ENCODE measurements at places on chromosomes 2 and 18. TPM values are rescaled to one million over a fixed set of nuclear protein-coding genes. Genes with fewer than 3 reads are reported as not detected.

DNA sequence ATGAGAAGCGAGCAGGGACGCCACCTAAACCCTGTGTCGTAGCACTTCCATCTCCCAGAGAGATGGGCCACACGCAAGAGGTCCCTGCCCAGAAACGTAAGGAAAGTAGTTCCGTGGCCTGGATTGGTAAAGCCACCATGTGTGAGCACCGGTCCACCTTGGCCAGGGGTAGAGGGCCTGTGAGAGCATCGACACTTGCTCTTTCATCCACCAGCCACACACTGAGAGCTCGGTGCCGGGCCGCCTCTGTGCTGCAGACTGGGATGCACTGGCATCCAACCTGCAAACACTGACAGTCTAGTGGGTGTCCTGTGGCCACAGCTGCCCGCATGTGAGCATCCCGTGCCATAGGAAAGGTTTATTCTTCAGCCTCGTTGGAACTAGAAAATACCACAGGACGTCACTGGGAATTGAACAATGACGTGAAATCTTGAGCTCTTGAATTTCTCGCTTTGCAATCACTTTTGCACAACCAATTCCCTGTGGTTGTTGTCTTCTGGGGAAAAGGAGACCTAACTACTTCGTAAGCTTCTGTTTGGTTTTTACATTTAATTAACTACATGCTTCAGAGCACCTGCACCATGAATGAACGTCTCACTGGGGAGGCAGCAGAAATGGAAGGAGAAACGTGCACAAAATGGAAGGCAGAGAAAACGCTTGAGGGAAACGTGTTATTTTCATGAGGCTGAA lies 212.0 kb upstream of the RAB6C start:
- DNase-seq, result no peak

GRCh38 chr18:74797577-74798151 lies 200.0 kb downstream of the ZNF407 start:
- no peak for DNase-seq

DNA sequence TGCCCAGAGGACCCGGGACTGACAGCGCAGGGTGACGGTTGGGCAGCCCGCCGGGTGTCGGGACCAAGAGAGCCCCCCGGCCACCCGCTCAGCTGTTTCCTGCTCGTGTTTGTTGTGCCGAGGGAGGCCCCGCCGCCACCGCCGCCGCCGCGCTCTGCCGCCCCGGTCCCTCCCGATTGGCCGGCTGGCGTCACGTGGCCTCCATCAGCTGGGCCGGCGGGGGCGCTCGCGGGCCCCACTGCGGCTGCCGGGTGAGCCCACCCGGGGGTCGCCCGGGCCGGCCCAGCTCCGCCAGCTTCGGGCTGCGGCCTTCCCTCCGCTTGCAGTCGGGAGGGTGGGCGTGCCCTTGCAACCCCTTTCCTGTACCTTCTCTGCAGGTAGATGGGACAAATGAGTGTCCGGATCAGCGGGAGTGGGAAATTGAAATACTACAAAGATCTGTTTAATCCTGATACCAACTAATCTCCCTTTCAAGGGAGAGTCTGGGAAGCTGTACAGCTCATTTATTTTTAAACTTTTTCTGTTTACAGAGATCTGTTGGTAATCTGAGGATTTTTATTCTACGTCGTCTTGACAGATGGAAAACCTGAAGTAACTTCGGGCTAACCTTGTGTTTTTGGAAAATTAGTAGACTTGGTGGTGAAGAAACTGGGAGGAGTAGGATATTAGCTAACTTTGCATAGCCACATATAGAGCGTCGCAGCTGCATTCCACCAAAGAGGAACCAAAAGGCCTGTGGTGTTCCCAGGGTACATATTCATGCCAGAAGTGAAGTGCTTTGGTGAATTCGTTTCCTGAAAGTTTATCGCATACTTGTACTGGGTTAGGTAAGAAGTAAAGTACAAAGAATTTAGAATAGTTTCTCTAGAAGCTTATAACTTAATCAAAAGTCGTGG lies 1.2 kb downstream of the YPEL5 start:
- peak; percentile 65 for DNase-seq

DNA sequence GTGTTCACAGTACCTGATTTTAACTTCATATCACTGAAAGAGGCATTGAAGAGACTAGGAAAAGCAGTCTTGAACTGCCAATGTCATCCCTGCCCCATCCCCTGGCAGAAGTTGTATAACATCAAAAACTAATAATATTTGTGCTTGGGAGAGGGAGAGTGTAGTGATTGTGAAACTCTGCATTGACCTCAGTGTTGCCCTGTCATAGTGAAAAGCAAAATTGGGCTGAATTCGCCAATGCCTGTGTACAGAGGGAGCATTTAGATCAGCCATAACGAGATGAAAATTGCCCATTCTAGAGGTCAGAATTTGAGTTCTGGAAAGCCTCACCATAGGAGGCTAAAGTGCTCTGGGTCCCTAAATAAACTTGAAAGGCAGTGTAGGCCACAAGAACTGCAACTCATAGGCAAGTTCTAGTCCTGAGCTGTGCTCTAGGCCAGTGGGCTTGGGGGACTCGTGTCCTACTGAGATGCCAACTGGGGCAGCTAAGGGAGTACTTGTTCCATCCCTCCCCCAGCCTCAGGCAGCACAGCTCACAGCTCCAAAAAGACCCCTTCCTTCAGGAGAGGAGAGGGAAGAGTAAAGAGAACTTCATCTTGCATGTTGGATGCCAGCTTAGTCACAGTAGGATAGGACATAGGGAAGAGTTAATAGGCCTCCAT lies 855.6 kb downstream of the TSN start:
- DNase-seq, result no peak

DNA sequence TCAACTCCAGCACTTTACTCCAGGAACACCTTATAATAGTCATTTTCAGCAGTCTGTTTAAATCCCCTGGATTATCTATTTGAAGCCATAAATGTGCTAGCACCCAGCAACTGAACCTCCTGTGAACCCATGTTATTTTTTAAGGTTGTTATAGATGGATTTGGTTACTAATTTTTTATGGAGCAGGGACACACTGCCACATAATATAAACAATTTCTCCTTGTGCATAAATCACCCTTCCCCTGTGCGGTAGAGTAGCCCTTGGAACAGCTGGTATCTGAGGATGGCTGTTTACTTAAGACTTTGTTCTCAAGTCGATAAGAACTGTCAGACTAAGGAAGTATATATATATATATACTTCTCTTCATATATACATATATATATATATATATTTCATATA lies 367.4 kb downstream of the EPHA4 start:
- no peak for DNase-seq

DNA sequence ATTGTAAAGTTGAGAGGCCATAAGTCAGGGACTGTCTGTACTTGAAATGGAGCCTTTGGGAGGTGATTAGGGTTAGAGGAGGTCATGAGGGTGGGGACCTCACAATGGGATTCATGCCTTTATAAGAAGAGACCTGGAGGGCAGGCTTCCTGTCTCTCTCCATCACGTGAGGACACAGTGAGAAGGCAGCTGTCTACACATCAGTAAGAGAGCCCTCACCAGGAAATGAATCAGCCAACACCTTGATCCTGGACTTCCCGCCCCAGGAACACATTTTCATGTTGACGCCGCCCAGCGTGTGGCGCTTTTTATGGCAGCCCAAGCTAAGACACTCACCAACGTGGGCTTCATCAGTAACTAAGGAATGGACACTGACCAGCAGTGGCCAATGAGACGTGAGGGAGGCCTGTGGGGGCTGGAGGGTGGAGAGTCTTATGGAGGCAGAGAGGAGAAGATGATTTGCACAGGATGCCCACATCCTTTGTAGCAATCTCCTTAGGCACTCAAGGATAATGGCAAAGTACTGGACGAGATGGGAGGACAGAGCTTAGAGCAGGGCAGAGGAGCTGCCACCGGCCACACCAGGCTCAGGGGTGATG lies 162.7 kb downstream of the EIPR1 start:
- DNase-seq, result no peak

- DNase-seq, result no peak
Observed at GRCh38 chr2:222033541-222033940, 265.3 kb downstream of the PAX3 start.

DNA sequence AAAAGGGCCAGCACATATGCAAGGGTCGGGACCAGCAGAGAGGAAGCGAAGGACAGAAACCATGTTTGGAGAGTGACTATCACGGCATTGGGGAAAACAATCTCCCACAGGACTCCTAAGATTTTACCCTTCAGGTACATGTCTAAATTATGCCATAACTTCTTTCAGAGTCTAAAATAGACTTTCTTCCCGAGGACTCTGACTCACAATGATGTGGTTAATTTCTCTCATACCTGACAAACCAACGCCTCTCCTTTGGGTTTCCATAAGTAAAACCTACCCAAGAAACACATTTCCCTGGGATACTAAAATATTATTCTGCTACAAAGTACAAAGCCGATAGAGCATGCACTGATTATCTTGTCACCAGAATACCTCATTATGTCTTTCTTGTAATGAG lies 127.8 kb upstream of the NETO1 start:
- no peak for DNase-seq

GRCh38 chr2:60280238-60280637 lies 273.2 kb downstream of the BCL11A start:
- DNase-seq, result no peak

DNA sequence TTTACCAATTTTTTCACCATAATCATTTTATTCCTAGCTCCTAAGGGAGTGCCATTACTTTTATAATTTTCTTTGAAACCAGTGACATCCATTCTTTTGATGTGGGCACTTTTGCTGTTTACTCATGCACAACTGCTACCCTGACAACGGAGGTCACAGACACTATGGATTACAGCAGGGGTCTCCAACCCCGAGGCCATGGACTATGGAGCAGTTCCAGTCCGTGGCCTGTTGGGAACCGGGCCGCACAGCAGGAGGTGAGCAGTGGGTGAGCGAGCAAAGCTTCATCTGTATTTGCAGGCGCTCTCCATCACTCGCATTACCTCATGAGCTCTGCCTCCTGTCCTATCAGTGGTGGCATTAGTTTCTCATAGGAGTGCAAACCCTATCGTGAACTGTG lies 34.6 kb downstream of the PRPF40A start:
- DNase-seq, result no peak

DNA sequence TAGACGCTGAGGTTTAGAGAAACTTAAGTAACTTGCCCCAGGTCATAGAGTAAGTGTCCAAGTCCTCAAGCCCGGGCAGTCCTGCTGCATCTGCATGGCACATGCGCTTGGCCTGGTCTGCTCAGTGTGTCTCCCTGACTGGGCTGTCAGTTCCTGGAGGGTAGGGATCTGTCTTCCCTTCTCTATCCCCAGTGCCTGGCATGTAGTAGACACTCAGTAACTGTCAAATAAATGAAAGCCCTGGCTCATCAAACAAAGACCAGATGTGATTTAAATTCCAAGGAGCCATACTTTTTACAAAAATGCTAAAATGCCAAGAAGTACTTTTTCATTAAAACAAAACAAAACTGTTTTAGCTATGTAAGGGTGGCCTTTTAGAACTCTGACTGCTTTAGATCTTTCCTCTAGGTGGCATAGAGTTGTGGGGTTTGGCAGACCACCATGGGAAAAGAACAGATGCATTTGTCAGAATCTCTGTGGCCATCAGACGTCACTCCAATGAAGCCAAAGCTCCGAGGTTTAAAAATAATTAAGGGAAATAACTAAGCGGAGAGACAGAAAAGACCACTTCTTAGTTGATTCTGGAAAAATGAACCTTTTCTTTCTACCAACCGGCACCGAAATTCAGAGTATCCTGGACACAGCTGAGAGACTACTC lies 34.0 kb downstream of the EPAS1 start:
- DNase-seq, result no peak

DNA sequence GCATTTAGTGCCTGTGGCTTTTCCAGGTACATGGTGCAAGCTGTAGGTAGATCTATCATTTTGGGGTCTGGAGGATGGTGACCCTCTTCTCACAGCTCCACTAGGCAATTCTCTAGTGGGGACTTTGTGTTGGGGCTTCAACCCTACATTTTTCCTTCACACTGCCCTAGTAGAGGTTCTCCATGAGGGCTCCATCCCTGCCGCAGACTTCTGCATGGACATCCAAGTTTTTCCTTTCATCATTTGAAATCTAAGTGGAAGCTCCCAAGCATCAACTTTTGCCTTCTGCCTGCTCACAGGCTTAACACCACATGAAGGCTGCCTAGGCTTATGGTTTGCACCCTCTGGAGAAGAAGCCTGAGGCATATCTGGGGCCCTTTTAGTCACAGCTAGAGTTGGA lies 492.7 kb downstream of the PIK3C3 start:
- DNase-seq, result no peak

- no peak for DNase-seq
Observed at GRCh38 chr2:220512419-220512818, 885.0 kb downstream of the SLC4A3 start.

DNA sequence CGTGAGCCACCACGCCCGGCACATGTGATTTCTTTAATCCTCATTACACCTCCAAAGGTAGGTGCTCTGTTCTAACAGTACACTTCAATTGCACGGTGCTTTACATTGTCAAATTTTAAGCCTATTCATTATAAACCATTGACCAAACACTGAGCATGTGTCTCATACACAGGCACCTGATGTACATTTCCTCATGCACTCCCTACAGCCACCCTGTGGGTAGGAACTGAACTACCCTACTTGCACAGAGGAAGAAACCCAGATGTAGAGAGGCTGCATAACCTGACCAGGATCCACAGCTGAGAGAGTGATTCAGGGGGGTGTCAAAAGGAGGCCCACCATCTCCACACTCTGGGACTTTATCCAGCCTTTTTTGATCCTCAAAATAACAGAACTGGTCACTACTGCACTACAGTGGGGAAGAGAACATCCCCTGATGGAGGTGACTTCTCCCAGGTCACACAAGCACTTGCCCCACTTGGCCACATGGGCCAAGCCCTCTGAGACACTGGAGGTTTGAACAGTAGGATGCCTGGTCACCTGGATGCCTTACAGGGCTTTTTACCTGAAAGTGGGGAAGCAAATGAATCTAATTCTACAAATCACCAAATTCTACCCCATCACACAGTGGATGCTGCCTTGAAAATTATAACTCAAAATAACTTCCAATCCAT lies 6.9 kb upstream of the DPYSL5 start:
- no peak for DNase-seq

DNA sequence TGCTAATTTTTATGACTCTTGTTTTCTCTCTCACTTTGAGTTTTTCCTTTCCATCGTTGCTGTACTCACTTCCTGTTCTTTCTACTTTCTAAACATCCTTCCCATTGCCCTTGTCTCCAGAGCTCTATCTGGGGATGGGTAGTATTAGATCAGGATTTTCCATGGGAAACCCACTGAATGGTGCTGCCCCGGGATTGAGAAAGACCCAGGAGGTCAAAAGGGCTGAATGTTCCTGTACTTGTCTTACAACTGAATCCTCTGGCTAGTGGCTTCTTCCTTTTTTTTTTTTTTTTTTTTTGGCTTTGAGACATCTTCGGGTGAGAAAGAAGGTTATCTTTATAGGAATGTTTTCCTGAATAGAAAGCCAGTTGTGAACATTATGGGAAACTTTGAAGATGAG lies 364.8 kb upstream of the SLC14A2 start:
- DNase-seq, result no peak

Gene CFAP210
- not detected for total RNA-seq

Gene FIGN
- 2.4 TPM for total RNA-seq

Gene CDH7
- total RNA-seq, result not detected

Gene TDRD15
- not detected for total RNA-seq

Gene IGFBP2
- total RNA-seq, result 0.60 TPM

Gene SNTG2
- 8.7 TPM for total RNA-seq

Gene ACP1
- 161 TPM for total RNA-seq

Gene PHOSPHO2
- 1.9 TPM for total RNA-seq

Gene AFTPH
- 20.4 TPM for total RNA-seq

All from SJSA1 (cell line).